ENCODE measurements at places on chromosomes 11 and 22.

DNA sequence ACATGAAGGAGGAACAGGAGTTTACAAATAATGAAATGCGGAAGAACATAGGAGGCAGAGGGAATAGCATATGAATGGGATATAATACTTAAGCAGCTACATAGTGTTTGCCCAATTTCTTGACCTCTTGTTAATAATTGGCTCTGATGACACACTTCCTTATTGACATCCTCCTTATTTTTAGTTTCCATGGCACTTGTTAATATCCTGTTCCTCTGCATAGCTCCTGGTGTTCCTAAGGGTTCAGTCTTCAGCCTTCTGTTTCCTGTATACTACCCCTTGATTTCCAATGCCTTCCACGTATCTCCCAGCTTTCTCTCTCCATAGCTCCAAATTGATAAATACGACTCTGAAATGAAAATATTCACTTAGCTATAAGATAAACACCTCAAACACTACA lies 663.8 kb upstream of the API5 start:
- DNase-seq: no peak

- DNase-seq: no peak
Measured at GRCh38 chr22:24516301-24516737, 21.2 kb downstream of the UPB1 start.

DNA sequence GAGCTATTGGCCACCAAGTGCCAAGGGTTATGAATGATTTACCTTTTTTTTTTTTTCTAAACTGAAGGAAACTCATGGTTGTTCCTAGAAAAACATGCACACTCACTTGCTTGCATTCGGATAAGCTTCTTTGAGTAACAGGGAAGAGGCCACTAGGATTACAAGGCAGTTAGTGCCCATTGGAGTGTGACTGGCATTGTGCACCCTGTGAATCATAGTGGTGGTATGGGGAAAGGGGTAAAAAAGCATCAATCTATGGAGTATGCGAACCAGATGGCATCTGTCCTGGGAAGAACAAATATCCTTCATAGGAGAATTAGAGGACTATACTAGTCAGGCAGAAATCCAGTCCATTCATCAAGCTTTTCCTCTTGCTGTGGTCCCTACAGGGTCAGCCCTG lies 24.2 kb downstream of the CD44 start:
- no peak for DNase-seq

GRCh38 chr11:11346303-11346702 lies 6.7 kb downstream of the CSNK2A3 start:
- DNase-seq: no peak

GRCh38 chr11:10401256-10401655 lies 53.8 kb upstream of the AMPD3 start:
- no peak for DNase-seq

DNA sequence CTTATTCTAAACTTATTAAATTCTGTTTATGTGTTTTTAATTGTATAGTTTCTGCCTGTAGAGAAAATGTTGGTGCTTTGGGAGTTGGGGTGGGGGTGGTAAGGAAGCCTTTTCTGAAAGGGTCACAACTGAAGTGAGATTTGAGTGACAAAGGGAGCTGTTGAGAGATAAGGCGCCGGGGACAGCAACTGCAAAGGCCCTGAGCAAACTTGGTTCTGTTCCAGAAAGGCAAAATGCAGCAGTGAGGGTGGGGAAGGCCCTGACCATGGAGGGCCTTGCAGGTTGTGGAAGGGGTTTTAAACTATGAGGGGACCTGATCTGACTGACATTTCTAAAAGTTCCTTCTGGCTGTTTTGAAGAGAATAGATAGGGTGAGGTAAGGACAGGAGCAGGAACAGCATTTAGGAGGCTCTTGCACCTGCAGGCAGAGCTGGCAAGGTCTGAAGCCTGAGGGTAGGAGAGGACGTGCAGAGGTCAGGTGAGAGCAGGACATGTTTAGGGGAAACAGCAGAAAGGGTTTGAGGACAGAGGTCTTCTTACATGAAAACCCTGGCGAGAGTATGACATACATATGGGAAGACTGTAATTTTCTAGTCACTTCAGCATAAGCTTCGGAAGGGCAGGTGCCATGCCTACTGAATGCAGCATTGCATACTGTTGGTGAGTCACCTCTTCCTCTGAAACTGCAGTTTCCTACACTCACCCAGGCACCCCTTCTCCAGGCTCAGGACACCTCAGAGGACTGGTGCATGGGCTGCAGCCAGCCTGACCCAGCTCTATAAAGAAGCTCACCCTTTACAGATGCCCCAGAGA lies 190.7 kb downstream of the SNX19 start:
- no peak for DNase-seq

DNA sequence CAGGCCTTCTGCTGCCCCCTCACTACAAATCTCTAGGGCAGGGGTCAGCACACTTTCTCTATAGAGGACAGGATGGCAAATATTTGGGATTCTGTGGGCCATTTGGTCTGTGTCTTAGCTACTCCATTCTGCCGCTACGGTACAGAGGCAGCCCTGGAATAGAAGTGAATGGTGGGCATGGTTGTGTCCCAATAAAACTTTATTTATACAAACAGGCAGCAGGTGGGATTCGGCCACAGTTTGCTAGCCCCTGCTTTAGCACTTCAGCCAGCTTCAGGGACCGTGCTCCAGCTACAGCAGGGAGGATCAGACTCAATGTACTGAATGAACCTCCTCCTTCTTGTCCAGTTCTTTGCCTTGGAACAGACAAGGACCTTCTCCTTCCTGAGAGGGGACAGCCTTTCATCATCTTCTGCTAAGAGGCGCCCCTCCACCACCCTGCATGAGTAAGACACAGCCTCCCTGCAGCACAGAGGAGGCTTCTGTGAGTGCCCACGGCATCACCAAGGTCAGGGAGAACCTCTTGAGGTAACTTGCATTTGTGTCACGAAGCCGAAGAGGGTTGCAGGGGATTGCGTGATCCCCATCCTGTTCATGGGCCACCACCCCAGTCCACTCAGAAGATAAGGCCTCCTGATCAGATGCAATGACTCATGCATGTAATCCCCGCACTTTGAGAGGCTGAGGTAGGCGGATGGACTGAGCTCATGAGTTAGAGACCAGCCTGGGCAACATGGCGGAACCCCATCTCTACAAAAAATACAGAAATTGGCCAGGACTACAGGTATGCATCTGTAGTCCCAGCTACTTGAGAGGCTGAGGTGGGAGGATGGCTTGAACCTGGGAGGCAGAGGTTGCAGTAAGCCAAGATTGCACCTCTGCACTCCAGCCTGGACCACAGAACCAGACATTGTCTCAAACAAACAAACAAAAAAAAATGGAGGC lies 4.6 kb downstream of the C11orf24 start:
- DNase-seq: no peak

DNA sequence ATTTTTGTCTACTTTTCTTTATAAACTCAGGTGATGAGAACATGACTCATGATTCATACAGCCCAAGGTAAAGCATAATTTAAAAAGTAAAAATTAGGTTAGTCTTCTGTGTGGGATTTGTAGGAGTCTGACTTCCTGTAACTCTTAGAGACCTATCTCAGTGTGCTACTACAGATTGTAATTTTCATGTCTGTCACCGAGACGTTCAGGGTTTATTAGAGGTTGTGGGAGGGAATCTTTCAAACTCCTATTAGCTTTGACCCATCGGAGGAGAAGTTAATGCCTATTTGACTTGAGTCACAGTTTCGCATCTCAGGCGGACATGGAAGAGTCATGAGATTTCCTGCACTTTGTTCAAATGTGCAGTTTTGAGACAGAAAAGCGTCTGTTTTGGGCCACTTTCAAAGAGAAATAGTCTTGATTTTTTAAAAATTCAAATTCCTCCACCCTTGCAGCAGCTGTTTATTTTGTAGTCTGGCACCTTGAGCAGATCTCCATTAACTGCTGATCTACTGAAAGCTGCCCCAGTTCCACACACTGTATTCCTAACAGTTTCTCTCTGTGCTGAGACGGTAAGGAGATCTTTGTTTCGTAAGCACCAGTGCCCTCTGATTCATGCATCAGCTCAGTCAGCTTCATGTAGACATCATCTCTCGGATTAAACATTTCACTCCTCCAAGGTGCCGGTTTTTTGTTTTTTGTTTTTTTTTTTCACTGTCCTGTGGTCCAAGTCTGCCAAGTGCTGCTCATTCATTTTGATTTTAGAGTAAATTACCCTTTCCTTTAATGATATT lies 24.3 kb downstream of the ALKBH3 start:
- DNase-seq: no peak

- no peak for DNase-seq
Measured at GRCh38 chr11:7600205-7600775, 73.0 kb downstream of the CYB5R2 start.

DNA sequence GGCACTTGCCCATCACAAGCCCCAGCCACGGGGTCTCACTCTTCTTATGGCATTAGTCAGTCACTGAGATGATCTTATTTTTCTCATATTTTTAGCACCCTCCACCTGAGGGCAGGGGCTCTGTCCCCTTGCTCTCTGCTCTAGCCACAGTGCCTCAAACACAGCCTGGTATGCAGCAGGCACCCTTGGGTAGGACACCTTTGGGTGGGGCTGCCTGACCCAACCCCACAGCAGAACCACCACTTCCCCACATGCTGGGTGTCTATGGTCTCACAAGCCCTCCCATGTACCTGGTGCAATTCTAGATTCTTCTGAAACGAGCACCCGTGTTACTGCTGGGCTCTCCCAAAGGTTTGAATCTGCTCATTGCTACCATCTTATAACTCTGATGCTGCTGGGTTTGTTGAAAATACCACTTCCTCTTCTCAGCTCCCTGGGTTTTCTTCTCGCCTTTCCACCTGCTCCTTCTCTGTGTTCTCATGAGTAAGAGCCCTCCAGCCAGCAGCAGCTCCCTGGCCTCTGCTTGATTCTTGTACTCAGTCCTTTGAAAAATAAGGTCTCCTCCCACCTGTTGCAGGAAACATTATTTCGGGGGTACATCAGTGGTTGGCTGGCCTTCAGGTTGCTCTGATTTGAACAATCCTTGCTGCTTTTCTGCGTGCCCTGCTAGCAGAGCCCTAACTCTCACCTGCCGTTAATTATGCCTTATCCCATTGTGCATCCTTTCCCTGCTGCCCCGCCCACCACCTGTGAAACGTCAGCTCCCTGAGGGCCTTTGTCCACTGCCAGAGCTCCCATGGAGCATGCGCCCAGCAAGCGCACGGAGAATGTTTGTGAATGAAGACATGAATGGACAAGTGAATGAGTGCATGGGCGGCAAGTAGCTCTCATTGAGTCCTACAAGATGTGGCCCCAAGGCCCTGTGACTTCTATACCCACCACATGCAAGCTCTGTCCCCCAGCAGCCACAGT lies 1181.6 kb downstream of the TBC1D22A start:
- no peak for DNase-seq

DNA sequence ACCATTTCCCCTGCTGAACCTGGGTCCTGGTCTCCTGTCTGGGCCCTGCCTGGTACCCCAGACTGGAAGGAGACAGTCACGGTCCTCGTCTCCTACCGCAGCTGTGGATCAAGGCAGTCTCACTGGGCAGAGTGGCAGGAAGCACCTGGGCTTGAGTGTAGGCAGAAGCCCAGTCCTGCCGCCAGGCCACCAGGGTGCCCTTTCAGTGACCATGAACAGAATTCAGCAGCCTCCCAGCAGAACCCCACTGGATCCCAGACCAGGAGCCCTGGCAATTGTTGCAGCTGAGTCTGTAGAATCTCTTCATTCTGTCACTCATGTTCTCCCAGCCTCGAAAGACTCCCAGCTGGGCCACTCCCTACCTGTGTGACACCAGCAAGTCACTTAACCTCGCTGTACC lies 25.5 kb upstream of the CREB3L1 start:
- DNase-seq: no peak

DNA sequence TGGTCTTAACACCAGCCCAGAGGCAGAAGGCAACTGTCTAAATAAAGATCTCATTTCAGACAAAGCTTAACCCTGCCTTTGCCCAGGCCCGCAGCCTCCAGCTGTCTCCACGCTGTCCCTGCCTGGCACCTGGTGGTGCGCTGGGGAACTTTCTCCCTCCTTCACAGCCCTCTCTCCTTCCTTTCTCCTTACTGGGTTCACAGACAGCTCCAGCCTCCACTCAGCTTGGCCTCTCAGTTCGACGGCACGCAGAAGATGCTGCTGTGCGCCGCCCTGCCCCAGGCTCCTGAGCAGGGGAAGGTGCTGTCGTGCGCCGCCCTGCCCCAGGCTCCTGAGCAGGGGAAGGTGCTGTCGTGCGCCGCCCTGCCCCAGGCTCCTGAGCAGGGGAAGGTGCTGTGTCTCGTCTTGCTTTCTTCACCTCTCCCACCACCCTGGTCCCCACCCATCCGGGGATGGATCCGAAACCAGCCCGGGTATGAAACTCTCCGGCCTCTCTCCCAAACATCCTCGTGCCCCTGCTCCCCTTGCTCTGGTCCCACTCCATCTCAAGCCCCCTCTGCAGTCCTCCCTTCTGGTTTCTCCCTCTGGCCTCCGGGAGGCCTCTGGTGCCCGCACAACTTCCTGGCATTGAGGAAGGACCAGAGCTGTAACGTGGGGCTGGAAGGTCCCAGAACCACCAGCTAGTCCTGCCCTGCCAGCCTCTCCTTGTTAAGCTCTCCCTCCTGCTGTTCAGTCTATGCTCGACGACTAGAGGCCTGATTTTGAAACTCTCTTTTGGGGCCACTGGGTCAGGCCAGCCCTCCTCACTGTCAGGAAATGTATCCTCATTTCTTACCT lies 22.9 kb upstream of the JAM3 start:
- DNase-seq: no peak

- no peak for DNase-seq
Measured at GRCh38 chr11:102244681-102245409, 72.4 kb upstream of the BIRC3 start.

GRCh38 chr22:42358643-42359558 lies 73.3 kb downstream of the NFAM1 start:
- DNase-seq: no peak

DNA sequence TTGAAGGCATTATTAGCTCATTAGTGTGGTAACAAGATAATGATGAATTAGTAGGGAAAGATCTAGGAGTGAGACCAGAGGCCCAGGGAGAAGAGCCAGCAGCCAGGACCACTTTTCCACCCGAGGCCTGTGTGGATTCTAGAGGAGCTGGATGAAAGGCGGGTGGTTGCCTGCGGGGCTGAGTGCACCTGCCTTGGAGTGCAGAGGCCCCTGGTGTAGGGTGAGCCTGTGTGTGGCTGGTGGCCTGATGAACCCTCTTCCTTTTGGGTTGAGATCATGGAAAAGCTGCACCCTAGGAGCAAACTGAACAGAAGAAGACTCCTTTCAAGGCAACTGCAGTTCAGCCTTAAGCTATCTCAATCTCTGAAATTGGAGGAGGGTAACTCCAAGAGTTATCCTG lies 5.9 kb upstream of the TP53AIP1 start:
- no peak for DNase-seq

DNA sequence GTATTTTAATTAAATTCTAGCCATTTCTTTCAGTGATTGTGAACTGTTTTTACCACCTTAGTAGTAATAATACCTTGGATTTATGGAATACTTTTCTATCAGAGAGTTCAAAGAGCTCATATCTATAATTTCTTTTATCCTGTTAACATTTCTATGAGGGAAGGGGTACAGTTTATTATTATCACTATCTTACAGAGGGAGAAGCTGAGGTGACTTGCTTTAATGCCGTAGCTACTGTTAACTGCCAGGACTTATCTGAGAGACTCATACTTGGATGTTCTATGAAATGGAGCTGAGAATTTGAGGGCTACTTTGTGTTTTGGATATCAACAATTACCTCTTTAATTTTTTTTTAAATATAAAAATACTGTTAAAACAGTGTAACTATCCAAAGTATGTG lies 3.3 kb downstream of the REXO2 start:
- no peak for DNase-seq

Measured in dorsolateral prefrontal cortex (tissue), 122 donors.